ENCODE measurements at places on chromosomes 13 and 19.

DNA sequence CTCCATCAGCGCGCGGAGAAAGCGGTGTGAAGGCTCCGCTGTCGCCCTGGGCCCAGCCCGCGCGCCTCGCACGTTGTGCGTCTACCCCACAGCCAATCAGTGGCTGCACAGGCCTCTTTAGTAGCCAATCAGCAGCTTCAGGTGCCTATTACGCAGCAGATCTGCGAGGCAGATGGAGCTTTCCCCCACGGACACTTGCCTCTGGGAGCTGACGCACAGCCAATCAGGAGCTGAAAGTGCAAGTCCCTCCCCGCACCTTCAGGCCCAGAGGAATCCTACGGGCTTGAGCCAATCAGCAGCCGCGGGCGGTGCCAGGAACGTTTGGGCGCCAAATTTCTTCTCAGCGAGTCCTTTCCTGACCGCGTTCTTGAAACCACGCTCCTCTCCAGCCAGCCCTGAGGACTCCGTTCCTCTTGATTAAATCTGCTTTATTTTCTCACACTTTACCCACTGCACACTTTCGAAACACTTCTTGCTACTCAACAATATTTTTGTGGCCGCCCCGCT lies 39.9 kb downstream of the SIGLEC7 start:
- DNase-seq, result no peak

DNA sequence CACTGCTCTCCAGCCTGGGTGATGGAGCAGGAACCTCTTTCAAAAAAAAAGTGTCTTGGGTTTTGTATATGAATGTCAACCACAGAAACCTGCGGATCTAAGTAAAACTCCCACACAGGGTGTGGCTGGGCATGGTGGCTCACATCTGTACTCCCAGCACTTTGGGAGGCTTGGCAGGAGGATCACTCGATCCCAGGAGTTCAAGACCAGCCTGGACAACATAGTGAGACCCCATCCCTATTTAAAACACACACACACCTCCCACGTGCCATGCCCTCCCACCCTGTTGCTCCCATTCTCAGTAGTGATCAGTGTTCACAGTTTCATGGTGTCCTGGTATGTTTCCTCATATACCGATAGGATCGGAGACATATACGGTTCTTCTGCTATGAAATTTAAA lies 9.2 kb downstream of the TMED1 start:
- DNase-seq, result no peak

GRCh38 chr13:107157271-107157670 lies 589.3 kb upstream of the ARGLU1 start:
- DNase-seq, result no peak

DNA sequence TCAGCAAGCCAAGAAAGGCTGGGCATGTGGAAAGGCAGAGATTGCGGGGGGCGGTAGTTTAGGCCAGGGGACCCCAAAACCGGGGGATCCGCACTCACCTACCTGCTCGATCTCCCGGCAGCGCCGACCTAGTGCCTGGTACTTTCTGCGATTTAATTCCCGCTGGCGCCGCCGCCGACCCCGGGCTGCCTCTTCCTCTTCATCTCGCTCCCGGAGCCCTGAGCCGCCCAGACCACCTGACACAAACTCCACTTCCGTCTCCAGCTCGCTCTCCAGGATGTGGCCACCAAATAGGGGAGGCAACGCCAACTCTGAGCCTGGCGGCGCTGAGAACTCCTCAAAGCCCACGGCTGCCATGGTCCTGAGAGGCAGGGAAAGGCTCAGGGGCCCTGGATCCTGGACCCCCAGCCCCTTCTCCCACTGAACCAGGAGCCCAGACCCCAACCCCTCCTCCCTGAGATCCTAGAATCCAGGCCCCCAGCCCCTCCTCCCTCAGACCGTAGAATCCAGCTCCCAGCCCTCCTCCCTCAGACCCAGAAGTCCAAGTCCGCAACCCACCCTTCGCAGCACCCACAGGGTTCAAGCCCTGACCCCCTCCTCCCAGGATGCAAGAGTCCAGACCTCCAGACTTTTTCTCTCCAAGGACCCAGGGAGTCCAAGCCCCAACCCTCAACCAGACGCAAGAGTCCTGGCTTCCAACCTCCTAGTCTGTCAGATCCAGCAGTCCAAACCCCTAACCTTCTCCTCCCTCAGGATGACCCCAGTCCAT lies 933 bp downstream of the TFPT start:
- DNase-seq, result no peak

- DNase-seq, result no peak
Observed at GRCh38 chr13:66859078-66859477, 371.1 kb downstream of the PCDH9 start.

GRCh38 chr19:45154064-45154827 lies 6.5 kb downstream of the NKPD1 start:
- DNase-seq, result peak; percentile 85

DNA sequence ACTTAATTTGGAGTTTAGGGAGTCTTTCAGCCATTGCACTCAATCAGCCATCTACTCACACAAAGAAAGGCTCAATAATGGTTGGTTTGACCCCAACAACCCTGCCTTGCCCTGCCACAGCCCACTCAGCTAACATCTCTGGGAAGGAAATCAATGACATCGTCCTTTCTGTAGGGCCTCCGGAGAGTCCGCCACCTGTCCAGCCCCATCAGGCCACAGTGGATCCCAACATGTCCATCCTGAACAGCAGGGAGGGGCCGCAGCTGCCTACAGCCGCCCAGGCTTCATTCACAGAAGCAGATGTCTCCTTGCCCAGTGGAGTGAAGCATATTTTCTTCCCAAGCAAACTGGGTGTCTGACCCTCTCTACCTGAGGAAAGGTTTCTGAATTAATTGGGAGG lies 4.2 kb upstream of the CDX2 start:
- DNase-seq, result no peak

- peak; percentile 64 for DNase-seq
Observed at GRCh38 chr19:3983936-3984583, 1.2 kb downstream of the EEF2 start.

DNA sequence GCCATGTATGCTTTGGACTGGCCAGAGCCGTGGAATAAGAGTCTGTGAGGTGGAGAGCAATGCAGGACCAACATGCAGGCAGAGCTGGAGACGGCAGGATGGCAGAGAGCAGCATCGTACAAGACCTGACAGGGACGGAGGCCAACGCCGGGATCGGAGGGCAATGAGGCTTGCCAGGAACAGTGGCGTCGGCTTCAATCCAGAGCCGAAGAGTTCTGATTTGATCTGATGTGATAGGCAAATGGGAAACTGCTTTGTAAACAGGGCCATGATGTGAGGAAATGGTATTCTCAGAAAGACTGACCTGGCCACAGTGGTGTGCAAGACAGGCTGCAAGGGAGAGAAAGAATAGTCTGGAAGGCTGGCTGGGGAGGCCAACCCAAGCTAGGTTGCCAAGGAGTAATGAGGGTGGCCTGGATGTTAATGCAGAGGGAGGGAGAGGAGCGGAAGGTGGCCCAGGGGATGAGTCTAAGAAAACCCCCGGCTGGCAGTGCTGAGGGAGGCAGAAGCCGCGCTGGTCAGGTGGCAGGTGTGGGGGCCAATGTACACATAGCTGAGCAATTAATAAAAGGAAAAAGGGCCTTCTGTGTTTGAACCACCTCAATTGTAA lies 26.7 kb downstream of the RCBTB2 start:
- DNase-seq, result no peak

DNA sequence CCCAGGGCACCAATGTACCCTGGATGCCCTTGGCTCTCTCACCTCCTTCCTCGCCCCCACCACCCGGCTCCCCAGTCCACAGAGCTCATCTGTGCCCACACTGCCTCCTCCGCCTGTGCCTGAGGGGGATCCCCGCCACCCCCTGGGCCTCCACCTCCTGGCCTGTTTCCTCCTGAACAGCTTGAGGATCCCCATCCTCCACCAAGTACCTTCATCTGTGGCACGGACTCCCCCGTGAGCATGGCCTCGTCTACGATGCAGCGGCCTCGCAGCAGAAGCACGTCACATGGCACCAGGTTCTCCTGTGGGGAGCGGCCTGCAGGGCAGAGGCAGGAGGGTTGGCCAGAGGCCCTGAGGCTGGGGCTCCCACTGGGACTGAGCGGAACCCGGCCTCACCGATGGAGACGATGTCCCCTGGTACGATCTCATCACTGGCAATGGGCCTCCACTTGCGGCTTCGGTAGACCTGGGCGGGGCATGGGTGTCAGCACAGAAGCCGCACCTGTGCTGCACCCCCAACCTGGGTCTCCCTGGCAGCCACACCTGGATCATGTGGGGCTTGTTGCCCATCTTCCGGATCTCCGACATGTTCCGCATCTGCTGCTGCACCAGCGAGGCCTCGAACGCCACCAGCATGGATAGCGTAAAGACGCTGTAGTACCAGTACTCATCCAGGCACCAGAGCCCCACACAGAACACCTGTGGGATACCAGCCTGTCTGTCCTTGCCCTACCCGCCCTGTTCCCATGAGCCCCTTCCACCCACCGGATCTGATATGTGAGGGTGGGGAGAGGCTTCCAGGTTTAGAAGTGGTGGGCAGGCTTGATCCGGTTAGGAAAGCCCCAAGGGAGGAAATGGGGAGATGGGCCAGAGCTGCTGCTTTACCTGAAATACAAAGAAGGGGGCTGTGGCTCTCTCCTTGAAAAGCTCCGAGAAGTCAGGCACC lies 6.8 kb downstream of the ATP13A1 start:
- no peak for DNase-seq

DNA sequence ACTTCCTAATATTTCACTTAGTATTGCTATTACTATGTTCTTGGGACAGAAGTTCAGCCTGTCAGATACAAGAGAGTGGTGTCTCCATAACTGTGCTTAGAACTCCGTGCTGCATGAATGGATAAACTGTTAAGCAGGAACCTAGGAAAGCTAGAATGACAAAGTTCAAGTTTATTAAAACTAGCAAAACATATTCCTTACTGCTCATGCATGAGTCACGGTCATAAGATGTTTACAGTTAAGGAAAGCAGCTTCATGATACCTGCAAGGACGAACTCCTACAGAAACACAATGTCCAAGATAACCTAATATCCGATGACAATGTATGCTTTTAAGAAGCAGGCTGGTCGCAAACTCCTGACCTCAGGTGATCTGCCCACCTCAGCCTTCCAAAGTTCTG lies 6.0 kb upstream of the ZNF765 start:
- no peak for DNase-seq

DNA sequence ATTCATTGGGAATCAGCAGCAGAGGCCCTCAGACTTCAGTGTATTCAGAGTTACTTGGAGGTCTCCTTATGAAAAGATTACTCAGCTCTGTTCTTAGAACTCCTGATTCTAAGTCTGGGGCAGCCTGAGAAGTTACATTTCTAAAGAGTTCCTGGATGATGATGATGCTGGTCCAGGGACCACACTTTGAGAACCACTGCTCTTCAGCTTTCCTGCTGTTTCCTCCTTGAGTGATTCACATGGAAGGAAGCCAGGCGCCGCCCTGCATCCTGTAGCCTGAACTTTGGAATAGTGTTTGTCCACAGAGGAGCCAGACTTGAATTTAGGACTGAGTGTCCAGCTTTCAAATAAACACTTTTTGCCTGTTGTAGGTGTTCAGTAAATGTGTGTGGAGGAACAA lies 2.9 kb downstream of the CEBPG start:
- DNase-seq, result peak; percentile 86

DNA sequence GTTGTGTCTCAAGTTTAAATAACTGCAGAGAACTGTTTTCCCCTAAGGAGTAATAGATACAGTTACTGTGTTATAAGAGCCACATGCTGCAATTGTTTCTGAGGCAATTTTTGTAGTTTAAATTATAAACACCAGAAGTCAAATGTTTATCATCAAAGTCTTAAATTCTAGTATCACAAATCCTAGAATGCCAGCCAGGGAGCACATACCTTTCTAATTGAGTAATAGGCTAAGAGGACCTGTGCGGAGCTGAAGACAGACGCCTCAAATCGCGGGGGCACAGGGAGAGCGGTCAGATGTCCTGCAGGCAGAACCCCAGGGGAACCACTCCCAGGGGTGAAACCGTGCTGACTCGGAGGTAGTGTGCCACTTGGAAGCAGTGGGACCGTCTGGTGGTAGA lies 65.2 kb upstream of the TNFRSF19 start:
- DNase-seq, result no peak

DNA sequence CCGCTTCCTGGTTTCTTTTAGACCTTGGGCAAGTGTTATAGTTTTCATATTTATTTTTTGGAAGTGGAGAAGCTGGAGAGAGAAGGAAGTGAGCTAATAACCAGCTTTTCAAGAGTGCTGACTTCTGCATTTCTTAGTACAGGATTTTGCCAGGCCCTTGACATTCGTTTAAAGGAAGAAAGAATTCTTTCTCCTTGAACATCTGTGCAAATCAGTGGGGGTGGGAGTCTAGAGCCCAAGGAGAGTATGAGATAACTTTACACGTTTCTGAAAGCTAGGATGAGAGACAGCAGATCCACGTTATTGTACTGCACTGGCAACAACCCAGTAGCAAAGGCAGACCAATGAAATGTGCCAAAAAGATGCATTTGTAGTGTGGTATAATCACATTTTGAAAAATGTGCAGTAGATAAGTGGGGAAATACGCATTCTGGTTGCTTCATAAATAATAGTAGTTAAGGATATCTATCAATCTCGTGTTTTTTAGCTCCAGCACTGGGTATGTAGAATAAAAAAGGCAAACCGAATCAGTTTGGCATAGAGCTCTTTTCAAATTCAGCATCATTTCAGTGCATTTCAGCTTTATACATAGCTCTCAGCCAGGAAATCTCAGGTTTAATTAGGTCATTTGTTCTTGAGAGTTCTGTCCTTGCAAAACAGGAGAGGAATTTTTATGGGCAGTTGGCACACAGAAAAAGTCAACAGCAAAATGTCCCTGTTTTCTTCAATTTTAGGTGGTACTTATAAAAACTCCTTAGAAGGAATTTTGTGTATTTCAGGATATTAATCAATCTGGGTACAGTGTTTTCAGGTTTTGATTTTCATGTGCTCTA lies 4.3 kb downstream of the RNF113B start:
- DNase-seq, result no peak

DNA sequence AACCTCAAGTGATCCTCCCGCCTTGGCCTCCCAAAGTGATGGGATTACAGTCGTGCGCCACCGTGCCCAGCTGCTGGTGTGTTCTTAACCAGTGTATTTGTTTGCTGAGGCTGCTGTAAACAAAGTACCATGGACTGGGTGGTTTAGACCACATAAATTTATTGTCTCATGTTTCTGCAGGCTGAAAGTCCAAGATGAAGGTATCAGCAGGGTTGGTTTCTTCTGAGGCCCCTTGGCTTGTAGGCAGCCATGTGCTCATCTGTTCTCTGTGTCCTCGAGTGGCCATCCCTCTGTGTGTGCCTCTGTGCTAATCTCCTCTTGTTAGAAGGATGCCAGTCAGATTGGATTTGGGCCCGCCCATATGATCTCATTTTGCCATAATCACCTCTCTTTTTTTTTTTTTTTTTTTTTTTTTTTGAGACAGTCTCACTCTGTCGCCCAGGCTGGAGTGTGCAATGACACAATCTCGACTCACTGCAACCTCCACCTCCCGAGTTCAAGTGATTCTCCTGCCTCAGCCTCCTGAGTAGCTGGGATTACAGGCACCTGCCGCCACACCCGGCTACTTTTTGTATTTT lies 31.8 kb downstream of the PEX11G start:
- DNase-seq, result peak; percentile 74

DNA sequence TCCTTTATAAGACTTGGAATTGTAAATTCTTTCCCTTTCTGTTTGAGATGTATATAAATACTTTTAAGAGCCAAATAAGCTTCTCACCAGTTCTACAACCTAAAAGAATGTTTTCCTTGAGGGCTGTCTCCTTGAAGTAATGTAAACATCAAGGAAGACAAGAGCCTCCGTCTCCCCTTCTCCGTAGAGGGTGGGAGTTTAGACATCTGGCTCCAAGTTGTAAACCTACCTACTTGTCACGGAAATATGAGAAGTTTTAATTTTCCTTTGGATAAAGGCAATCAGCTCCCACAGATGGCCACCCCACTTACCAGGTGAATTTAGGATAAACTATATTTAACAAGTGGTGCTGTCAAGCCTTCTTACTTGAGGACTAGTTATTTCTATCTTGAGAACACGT lies 237.9 kb downstream of the NALCN start:
- no peak for DNase-seq

- no peak for DNase-seq
Observed at GRCh38 chr13:30091691-30092090, 215.7 kb downstream of the KATNAL1 start.

All from RKO (cell line).